Stimulated activated memory B cell treated with anti-CD40 and anti-IgM and Interleukin-4, amounts not matched to agents 10 μg/mL and 1 μg/mL and 100 μg/mL, for 72 hours (primary cell): ENCODE measurements at places on chromosomes 6 and 20.

- ATAC-seq, result no peak
Observed at GRCh38 chr6:112180095-112180820, 74.1 kb downstream of the LAMA4 start.

- ATAC-seq, result no peak
Observed at GRCh38 chr6:105932440-105932839, 153.7 kb upstream of the PRDM1 start.

- ATAC-seq, result no peak
Observed at GRCh38 chr6:722608-723007, 29.7 kb upstream of the EXOC2 start.

DNA sequence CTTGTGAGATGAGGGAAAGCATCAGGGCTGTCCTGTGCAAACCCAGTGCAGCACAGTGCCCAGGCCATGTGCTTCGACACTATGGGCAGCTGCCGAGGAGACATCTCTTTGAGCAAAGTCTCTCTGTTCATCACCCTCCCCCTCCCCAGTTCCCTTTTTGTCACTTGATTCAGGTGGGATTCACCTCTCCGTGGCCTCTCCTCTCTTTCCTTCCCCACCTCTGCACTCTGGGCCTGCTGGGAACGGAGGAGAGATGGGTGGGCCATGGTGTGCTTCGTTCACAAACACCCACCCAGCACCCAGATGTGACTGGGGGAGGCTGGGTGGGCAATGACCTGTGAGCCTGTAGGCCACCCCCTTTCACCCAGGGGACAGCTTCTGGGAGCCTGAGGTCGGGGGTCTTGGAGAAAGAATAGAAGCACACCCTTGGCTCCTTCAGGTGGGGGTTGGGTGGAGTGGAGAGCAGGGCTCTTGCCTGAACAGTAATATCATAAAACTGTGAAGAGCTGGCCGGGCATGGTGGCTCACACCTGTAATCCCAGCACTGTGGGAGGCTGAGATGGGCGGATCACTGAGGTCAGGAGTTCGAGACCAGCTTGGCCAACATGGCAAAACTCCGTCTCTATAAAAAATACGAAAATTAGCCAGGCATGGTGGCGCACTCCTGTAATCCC is 33.5 kb upstream of the DLGAP4 start:
- no peak for ATAC-seq

GRCh38 chr6:163579880-163580295 is 165.4 kb downstream of the QKI start:
- no peak for ATAC-seq

- no peak for ATAC-seq
Observed at GRCh38 chr6:139801571-139802321, 427.3 kb upstream of the CITED2 start.

GRCh38 chr20:9981829-9982228 is 53.0 kb upstream of the ANKEF1 start:
- ATAC-seq, result no peak

GRCh38 chr20:15310361-15310760 is 972.9 kb upstream of the FLRT3 start:
- no peak for ATAC-seq

DNA sequence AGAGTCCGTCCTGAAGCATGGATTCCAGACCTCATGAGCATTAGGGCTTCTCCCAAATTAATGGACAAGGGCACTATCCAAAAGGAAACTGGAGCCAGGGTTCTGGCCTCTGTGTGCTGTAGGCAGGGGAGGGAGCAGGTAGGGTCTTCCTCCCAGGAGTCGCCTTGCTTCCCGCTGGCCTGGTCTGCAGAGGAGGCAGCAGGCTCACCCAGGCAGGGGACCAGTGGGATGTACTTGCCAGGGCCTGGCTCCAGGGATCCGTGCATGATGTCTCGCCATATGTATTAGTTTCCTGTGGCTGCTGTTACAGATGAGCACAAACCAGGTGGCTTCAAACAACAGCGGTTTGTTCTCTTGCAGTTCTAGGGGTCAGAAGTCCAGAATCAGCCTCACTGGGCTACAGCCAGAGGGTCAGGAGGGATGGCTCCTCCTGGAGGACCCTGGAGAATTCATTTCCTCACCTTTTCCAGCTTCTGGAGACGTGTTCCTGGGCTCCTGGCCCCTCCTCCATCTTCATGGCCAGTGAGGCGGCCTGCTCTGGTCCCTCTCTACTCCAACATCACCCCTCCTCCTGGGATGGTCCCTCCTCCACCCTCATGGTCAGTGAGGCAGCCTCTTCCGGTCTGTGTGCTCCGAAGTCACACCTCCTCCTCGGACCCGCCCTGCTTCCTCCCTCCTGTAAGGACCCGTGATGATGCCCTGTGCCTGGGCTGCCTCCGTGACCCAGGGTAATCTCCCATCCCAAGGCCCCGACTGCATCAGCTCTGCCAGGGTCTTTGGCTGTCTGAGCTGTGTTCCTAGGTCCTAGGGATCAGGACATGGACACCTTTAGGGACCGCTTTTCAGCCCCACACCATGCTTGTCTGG is 329.1 kb downstream of the CDH4 start:
- no peak for ATAC-seq

GRCh38 chr6:47132724-47133123 is 90.6 kb upstream of the ADGRF1 start:
- ATAC-seq, result no peak

DNA sequence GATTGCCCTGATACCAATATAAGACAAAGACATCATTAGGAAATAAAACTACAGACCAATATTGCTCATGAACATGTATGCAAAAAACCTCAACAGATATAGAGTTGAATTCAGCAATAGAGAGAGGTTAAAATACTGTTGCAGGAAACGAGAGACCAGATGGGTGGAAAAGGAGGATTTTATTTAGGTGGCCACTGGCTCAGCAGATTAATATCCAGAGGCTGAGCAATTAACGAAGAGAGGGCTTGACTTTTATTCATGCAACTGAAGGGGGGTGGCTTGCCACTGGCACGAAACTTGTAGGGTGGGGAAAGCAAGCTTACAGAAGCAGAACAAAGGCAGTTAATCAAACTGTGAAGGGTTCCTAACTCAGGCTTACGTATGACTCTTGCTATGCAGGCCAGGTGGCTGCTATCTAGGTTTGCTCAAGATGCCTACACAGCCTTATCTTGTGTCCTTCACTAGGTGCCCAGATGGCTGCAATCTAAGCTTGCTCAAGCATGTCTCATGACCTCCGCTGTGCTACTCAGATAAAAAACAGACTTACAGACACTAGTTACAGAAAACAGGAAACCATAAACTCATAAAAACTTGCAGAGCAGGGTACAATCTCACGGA is 126.4 kb downstream of the MMUT start:
- no peak for ATAC-seq

GRCh38 chr6:37788259-37788658 is 31.3 kb upstream of the ZFAND3 start:
- ATAC-seq, result no peak

GRCh38 chr6:30914854-30915590 is 984 bp downstream of the VARS2 start:
- ATAC-seq, result no peak

DNA sequence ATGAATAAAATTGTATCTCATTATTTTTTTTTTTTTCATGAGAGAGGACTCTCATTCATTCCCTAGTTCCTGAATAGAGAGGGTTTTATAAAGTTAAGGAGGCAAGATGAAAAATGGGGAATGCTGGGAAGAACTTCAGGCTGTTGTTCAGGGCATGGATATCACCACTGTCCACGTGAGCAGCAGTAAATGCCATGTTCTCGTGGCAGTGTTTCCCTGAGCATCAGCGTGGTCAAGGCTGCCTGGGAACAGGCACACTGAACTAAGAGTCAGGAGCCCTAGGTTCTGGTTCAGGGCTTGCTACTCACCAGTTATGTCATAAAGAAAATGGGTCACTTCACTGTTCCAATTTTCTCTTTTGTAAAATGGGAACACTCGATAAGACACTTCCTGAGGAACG is 93.2 kb downstream of the MAN1A1 start:
- no peak for ATAC-seq

DNA sequence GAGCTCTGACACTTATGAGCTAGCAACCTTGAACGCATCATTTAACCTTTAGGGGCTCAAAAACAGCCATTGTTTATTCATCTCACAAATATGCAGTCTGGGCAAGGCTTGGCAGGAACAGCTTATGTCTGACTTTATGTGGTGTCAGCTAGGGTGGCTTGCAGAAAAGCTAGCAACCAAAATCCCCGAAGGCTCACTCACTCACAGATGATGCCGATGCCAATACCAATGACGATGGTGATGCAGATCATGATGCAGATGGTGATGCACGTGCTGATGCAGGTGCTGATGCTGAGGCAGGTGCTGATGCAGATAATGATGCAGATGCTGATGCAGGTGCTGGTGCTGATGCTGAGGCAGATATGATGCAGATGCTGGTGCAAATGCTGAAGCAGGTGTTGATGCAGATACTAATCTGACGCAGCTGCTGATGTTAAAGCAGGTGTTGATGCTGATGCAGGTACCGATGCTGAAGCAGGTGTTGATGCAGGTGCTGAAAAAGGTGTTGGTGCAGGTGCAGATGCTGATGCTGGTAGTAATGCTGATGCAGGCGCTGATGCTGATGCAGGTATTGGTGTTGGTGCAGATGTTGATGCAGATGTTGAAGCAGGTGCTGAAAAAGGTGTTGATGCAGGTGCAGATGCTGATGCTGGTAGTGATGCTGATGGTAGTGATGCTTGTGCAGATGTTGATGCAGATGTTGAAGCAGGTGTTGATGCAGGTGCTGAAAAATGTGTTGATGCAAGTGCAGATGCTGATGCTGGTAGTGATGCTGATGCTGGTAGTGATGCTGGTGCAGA is 195.6 kb downstream of the NFATC2 start:
- ATAC-seq, result no peak

- ATAC-seq, result no peak
Observed at GRCh38 chr6:158046201-158047126, 64.8 kb downstream of the SYNJ2 start.

- ATAC-seq, result no peak
Observed at GRCh38 chr6:122069932-122070331, 329.5 kb upstream of the HSF2 start.

- no peak for ATAC-seq
Observed at GRCh38 chr6:151544453-151544852, 50.6 kb downstream of the CCDC170 start.
